ENCODE measurements at places on chromosomes 2 and 18.

- DNase-seq: no peak
Measured at GRCh38 chr18:25136416-25137196, 215.4 kb downstream of the ZNF521 start.

- DNase-seq: no peak
Measured at GRCh38 chr2:70527447-70528080, 26.1 kb downstream of the TGFA start.

- DNase-seq: no peak
Measured at GRCh38 chr2:129780316-129781270, 198.9 kb upstream of the RAB6C start.

GRCh38 chr2:74441170-74441689, 507 bp downstream of the RTKN start:
- no peak for DNase-seq

DNA sequence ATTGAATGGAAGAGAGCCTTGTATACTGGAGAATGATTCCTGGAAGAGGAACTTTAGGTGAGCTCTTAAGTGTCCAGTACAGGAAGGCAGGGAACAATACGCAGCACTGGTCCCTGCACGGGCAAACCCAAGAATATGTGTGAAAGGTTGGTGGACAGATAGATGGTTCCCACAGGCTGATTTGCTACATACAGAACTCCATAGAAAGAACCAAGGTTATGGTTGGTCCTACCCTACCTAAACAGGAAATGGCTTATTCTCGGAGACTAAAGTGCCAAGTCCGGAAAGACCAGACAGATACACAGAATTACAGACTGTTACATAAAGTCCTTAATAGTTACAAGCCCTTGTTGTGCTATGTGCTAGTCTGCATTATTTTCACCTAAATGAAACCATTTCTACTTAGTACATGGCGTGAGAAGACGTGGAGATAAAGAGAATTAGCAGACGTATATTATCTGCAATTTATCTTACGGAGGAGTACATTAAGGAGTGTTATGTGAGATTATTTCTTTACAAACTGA, 1.2 kb downstream of the REV1 start:
- DNase-seq: no peak

DNA sequence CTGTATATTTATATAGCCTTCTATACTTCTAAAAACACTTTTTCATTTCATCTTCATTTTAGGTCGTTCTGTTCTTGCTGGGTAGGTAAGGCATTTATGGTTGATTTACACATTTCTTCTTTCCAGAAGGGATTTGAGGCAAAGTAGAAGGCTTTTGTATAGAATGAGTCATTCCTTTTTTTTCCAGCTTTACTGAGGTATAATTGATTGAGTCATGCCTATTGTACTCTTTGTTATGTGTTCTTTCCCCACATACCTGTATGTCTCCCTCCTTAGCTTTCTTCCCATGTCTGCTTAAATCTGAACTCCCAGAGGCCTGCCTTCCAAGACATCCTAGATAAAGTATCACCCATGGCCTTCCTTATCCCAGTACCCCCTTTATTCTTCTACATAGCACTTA, 4.8 kb upstream of the CDC42EP3 start:
- DNase-seq: no peak

DNA sequence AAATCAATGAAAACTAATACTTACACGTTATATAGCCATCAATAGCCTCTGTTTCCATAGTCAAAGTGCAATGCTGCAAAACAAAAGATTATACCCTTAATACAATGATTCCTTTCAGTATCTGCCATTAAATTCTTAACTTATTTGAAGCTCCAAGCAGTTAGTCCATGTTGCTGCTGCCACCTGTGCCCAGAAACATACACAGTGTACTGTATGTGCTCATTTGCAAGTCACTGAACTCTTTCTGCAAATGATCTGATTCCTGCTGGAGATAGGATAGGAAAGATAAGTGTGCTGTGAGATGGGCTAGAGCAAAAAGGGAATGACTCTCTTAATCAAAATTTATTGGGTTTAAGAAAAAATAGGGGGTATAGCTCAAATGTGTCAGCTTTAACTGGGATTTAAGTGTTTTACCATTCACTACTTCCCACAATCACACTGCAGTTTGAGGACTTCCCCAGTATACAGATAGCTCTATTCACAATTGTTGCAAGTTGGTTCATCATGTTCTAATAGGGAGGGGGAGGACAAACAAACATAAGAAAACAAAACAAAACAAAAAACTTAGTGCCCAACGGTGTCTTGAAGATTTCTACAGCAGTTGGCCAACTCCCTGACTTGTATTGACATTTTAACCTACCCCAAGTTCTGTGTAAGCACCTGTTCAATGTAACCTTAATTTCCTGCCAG, 2.7 kb downstream of the IKZF2 start:
- no peak for DNase-seq

GRCh38 chr2:107303964-107304363, 418.0 kb upstream of the ST6GAL2 start:
- no peak for DNase-seq

DNA sequence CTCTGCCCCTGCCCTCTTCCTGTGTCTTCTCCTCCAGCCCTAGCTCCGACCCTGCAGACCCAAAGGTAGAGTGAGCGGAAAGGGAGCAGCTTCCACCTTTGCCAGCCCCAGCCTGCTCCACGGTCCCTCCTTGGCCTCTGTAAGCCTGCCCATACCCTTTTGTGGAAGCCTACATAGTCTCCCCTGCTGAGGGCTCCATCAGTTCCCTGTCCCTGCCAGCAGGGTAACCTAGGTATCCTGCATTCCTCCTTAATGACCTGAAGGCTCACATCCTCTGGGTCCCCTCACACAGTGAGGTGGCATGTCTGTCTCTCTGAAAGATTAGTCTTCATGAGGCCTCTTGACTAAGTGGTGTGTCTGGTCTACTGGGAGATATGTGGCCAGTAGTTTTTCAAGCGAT, 20.5 kb upstream of the ACKR3 start:
- DNase-seq: no peak

Measured in substantia nigra (tissue), 51 donors.